ENCODE measurements at places on chromosomes 4 and X.

DNA sequence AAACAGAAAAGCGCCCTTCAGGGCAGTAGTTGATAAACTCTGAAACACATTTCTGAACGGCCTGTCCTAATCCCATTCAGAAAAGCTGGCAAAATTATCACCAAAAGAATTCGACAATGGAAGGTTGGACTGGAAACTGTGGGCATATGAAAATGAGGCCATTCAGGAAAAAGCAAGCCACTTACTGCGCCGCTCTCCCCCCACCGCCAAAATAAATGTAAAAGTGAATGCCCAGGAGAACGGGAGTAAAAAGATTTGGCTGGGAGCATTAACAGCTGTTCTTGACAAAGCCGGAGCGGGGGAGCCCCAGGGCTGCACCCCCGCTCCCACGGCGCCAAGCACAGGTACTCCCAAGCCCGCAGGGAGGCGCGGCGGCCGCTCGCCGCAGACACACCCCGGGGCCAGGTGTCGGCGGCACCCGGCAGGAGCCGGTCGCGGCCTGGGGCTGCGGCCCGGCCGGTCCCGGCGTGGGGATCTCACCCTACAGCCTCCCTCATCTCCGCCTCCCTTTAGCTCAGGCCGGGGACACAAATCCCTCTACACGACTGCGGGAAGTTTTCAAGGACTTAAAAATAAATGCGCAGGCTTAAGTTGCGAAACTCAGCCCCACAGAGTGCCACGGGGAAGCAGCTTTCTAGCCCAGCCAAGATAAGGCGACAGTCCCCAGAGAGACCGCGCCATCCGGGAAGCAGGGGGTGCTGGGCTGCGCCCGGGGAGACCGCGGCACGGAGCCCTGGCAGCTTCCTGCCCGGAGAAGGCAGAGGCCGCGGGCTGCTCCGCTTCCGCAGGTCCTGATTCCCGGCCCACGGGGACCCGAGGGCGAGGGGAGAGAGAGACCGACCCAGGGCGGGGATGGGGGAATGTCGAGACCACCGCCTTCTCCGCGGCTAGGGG is 593 bp downstream of the SH3RF1 start:
- peak; percentile 67 for DNase-seq

DNA sequence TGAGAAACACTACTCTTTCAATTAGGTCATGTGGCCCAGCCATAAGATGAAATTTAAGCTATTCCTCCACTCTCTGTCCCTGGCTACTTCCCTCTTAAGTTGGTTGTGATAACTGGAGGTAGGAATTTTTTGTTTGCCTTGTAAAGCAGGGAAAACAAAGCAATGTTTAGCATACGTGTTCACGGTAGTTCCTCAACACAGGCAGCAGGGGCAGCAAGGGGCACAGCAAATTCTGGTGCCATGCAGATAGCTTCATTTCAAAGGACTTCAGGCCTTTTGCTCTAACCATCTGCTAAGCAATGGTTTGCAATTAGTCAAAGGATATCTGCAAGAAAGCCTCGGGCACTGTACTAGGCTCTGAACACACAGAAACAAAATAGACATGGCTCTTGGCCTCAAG is 330.2 kb downstream of the ZIC3 start:
- no peak for DNase-seq

- no peak for DNase-seq
These were observed 20.4 kb upstream of the FGF16 start for GRCh38 chrX:77426811-77427210.

- DNase-seq: peak; percentile 64
These were observed 811 bp downstream of the FLNA start for GRCh38 chrX:154373340-154374306.

- no peak for DNase-seq
These were observed 14.2 kb downstream of the EDA start for GRCh38 chrX:69630147-69630546.

- peak; percentile 54 for DNase-seq
These were observed 92.5 kb upstream of the EDA2R start for GRCh38 chrX:66731398-66731797.

- no peak for DNase-seq
These were observed 18.7 kb downstream of the FLNA start for GRCh38 chrX:154355776-154356140.

GRCh38 chrX:18422886-18423285 is 2.5 kb upstream of the CDKL5 start:
- DNase-seq: no peak

DNA sequence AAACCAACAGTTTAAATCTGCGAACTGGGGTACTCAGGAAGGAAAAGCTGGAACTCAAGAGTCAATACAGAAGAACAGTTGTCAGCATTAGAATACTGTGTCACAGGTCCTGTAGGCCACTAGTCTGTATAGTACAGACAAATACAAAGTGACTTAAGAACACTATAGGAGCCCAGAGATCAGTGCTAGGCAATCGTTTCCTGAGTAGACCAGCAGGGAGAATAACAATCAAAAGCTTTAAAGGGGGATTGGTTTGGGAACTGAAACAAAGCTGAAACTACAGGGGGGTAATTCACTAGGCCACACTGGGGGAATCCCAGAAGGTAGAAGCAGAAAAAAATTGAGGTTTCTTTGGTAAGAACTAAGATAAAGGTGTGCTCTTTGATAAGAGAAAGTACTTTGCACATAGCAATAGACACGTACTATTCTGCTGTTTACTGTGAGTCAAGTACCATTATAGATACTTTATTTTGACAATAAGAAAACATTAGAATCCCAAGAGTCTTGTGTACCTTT is 339.7 kb downstream of the PCDH19 start:
- no peak for DNase-seq

DNA sequence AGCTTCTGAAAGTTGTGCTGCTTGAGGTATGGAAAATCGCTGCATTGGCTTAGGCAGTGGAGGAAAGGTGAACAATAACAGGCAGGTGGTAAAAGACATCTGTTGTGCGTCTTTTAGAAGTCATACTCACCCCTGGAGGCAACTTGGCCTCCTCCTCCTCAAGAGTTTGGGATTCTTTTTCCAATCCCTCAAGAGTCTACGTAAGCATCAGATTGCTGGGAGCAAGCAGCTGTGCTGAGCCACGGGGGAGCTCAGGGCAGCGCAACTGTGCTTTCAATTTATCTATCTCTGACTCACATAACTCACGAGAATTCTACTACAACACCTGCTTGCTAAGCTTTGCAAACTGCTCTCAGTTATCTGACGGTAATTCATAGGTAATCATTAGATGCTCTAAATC is 6.4 kb upstream of the RBMX2 start:
- no peak for DNase-seq

DNA sequence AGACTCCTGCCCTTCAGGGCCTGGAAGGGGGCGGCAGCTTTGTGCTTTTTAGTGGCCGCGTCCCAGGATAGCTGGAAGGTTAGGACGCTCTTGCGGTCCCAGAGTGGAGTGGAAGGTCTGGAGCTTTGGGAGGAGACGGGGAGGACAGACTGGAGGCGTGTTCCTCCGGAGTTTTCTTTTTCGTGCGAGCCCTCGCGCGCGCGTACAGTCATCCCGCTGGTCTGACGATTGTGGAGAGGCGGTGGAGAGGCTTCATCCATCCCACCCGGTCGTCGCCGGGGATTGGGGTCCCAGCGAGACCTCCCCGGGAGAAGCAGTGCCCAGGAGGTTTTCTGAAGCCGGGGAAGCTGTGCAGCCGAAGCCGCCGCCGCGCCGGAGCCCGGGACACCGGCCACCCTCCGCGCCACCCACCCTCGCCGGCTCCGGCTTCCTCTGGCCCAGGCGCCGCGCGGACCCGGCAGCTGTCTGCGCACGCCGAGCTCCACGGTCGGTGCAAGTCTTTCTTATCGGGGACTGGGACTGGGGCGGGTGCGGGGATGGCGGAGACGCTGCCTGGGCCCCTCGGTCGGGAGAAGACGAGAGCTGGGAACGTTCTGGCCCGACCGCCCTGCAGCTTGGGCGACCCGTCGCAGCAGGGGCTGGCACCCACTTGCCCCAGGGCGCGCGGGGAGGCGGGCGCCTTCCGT is at the start of gene EDNRA:
Gene EDNRA, plus strand, starts transcription at position 207 of the 686 bp plus-strand sequence. CDS start 4,585 bp downstream, outside the sequence.
- DNase-seq: no peak

GRCh38 chr4:8241211-8241779 is 28.3 kb upstream of the HTRA3 start:
- DNase-seq: no peak

DNA sequence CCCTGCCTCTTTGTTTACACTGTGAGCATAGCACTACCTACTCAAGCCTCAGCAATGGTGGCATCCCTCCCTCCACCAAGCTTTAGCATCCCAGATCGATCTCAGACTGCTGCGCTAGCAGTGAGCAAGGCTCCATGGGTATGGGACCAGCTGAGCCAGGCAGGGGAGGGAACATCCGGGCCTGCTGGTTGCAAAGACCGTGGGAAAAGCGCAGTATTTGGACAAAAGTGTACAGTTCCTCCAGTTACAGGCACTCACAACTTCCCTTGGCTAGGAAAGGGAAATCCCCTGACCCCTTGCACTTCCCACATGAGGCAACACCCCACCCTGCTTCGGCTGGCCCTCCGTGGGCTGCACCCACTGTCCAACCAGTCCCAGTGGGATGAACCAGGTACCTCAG is 26.5 kb downstream of the EGF start:
- no peak for DNase-seq

DNA sequence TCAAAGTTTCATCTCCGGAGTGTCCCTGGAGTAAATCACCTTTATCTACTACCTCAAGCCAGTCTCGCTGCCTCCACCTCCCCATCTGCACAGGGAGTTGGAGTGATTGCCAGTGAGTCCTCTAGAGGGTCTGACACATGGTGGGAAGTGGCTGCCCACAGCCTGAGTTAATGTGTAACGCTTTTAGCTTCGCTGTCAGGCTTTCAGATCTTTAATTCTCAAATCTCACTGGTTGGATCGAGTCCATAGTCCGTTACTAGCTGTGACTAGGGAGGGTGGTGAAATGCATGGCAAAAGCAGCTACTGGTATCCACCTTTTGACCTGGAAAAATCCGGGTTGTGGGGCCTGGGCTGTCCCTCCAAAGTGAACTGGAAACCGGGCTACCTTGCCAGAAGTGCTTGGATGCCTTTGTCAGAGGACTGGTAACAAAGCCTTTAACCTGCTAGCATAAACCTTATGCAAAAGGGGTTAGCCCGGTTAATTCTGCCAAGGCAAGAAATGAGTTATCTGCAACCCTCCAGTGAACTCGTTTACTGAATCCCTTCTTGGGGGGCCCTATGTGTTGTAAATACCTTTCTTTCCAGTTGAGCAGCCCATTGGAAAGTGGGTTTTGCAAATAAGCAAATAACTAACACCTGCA is 5.1 kb upstream of the WDR1 start:
- DNase-seq: no peak

GRCh38 chr4:176775338-176775737 is 17.4 kb downstream of the VEGFC start:
- no peak for DNase-seq

GRCh38 chr4:84362896-84363655 is 136.0 kb downstream of the NKX6-1 start:
- no peak for DNase-seq

DNA sequence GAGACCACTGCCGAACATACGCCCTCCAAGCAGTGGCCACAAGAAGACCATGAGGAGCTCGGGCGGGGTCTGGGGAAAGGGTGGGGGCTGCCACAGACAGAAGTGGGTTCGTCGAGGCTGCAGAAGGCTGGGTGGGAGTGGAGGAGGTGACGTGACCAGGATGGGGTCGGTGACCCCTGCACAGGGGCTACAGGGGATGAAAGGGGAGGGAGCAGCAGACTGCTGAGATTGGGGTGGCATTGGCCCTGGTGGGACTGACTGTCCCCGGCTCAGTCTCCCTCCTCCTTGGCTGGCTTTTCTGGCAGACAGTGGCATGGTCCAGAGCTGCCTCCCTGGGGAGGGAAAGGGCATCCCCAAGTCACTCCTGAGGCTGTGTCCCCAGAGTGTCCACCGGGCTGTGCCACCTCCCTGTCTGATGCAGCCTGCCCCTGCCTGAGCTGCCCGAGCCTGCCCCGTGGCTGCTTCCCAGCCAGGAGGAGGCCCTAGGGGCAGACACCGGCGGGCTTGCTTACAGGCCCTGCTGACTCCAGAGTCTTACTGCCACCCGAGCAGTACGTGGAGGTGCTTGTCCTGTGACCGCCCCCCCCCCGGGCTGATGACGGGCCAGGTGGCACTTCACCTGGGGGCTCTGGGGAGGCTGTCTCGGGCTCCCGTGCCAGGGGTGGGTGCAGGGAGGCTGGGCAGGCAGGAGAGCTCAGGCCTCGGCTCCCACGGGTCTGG is 7.2 kb downstream of the SH3BP2 start:
- no peak for DNase-seq

DNA sequence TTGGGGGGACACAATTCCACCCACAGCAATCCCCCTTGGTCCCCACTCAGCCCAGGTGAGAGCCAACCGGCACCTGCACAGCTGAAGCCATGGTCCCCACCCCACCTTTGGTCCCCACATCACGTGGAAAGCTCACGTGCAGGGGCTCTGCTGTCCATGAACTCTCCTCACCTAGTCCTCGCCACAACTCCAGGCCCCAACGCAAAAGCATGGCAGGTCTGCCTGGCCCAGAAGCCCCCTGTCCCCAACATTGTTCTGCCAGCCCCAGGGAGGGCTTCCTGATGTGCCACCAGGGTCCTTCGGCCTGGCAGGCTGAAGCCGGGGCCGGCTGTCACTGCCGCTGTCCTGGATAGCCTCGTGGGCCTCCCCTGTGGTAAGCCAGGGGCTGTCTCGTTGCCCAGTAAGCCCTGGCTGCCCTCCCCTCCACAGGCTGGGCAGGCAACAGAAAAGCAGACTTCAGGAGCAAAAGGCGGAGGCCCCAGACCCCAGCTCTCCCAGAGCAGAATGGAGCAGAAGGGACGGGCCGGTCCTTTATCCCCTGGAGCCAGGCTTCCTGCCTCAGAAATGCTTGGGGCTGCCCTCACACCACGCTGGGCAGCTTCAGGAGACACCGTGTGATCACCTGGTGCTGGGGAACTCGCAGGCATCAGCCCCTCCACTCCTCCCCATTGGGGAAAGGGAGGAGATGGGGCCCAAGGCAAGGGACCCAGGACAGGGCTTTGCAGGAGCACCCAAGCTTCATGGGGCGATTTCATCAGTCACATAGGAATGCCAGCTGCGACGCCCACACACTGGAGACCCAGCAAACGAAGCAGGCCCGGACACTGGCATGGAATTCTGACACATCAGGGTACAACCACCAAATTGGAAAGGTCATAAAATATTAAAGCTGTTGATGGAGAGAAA is 103.7 kb downstream of the ADRA2C start:
- no peak for DNase-seq

DNA sequence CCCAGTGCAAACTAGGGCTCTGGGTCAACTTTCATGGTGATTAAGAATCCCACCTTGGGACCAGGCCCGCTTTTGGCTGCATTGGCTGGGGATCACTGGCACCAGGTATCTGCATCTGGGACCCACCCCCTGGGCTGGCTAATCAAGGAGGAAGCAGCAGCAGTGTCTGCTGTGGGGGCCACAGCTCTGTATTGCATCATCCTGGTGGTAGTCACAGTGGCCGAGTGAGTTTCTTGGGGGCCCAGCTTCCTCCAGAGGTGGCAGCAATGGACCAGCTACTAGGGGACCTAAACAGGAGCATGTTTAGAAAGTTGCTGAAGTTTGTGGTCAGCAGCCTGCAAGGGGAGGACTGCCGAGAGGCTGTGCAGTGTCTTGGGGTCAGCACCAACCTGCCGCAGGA is 15.7 kb downstream of the LNX1 start:
- DNase-seq: no peak

DNA sequence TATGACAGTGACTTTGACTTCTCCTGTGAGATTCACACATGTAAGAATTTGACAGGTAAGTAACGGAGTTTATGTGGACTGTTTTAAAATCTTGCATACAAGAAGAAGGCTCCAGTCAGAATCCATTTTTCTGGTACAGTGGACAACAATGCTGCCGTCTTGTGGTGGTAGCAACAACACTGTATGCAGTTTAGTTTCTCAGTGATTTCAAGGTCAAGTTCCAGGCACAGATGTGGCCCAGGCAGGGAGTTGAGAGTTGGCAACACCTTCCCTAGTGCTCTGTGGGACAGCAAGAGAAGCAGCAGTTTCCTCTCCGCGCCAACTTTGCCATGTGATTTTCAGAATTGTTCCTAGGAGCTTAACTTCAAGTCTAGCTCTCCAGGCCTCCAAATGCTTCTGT is 56.0 kb upstream of the STPG2 start:
- DNase-seq: no peak

All from hematopoietic multipotent progenitor cell treated with erythropoietin and hydrocortisone succinate and interleukin-3 and kit ligand, for 8 days (in vitro differentiated cells).